ENCODE measurements at places on chromosomes 13 and 19.

- no peak for DNase-seq
These were observed 1.3 kb upstream of the FFAR1 start for GRCh38 chr19:35346193-35347052.

GRCh38 chr19:45547211-45547770, 37.3 kb downstream of the OPA3 start:
- no peak for DNase-seq

- DNase-seq, result no peak
These were observed 85.4 kb upstream of the TM9SF2 start for GRCh38 chr13:99415851-99416331.

DNA sequence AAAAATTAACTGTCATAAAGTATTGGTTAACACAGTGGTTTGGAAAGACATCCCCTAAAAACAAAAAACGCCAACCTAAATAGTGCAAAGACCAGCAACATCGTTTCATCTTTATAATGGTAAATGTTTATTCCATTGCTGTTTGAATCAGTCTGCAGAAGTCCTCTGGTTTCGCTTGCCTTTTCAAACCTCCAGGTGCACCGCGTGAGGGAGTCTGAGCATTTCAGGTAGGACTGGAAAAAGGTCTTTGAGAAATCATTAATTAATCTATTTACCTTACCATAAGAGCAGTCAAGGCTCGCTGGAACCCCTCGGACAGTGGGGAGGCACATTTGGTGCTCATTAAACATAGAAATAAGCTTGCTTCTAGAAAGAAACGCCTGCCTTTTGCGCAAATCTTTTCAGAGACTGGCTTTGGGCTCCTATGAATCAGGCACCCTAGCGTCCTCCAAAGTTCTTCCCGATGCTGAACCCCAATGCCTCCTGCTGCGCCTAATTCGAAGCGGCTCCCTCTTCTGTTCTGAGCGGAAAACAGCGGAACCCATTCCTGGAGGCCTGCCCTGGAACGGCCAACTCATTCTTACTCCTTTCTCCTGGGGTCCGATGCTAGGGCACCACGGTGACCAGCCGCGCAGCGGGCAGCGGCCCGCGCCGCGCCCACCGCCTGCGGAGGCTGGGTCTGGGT, 951 bp upstream of the MTUS2 start:
- DNase-seq, result no peak

GRCh38 chr19:30355586-30355985, 16.6 kb upstream of the ZNF536 start:
- DNase-seq, result no peak

GRCh38 chr13:33167491-33167890, 118.1 kb downstream of the STARD13 start:
- no peak for DNase-seq

DNA sequence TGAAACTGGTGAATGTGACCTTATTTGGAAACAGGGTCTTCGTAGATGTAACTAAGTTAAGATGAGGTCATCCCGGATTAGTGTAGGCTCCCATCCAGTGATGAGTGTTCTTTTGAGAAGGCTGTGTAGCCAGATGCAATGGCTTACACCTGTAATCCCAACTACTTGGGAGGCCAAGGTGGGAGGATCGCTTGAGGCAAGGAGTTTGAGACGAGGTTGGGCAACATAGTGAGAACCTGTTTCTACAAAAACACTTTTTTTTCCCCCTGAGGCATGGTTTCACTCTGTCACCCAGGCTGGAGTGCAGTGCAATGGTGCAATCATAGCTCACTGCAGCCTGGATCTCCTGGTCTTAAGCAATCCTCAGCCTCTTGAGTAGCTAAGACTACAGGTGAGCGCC, 36.4 kb downstream of the FBN3 start:
- DNase-seq, result no peak

- DNase-seq, result no peak
These were observed 124.5 kb downstream of the ABCC4 start for GRCh38 chr13:95176611-95177259.

DNA sequence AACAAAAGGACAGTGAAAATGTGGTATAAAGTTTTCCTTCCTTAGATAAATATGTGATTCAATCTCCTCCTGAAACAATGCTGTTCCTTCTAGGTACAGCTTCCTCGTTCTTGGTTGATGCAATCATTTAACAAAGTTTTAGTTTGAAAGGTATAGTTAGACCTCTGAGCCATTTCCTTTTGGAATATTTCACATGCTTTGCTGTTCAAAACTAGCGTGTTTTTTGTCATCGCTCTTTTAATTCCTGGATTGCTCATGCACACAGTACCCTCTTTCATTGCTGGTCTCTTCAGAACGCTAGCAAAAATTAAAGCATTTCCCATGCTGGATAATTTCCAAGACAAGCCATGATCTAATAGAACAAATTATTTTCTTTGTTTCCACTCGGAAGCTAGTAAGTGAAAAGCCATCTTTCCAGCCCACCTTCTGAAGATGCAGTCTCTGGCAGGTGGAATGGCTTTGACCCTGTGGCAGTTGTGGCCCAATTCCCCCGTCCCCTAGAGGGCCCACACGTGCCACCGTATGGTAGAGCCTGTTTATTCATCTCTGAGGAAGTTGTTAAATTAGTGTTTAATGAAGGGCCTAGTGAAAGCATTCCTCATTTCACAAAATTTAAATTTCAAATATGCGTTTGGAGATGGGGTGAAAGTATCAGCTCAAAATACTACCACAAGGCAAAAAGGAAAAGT, 1040.6 kb upstream of the SLC10A2 start:
- no peak for DNase-seq

GRCh38 chr13:91100944-91101343, 246.5 kb upstream of the MIR17HG start:
- no peak for DNase-seq

GRCh38 chr19:35048911-35049411, 7.4 kb downstream of the HPN start:
- no peak for DNase-seq

- no peak for DNase-seq
These were observed 184.0 kb downstream of the KDM4B start for GRCh38 chr19:5152767-5153532.

DNA sequence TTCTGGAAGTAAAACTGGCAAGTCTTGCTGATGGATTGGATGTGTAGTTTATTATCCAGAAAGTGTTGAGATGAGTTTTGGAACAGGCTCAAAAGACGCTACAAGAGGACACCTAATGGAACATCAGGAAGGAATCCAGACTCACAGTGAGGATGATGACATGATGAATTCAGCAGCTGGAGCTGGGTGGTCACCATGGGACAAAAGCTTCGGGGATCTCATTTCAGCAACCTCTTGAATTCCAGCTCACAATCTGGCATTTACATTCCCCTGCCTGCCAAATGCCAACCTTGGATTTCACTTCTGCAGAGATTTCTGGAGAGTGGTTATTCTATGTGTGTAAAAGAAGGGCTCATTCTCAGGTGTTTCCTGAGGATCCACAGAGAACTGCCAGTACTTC, 288.0 kb upstream of the TMTC4 start:
- no peak for DNase-seq

- no peak for DNase-seq
These were observed 44.8 kb upstream of the LPAR6 start for GRCh38 chr13:48457578-48458242.

GRCh38 chr13:44815623-44816022, 173.6 kb downstream of the NUFIP1 start:
- no peak for DNase-seq

GRCh38 chr13:114032126-114032799, 58.4 kb upstream of the C13orf46 start:
- no peak for DNase-seq

GRCh38 chr19:12578641-12579040, 27.4 kb upstream of the ZNF564 start:
- DNase-seq, result no peak

DNA sequence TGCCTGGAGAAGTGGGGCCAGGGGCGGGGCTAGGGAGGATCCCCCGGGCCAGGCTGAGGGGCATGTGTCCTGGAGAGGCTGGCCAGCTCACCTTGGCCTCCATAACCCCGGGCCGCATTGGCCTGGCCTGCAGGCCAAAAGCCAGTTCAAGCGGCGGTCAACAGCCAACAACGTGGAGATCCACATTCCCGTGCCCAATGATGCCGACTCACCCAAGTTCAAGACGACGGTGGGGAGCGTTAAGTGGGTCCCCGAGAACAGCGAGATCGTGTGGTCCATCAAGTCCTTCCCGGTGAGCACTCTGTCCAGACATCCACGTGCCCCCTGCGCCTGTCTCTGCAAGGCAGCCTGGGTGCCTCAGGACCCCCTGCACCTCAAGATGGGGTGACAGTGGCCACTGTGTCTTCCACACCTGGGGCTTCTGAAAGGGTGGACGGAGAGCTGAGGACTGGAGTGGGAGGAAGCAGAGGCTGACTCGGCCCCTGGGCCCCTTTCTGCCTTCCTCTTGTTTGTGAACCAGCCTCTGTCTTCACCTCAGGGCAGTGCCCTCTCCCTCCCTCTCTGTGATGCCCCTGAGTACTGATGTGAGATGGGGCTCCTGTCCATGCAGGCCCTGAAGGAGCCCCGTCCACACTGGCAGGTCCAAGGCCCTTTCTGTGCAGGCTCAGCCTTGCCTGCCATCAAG, 31.1 kb downstream of the AP1M1 start:
- no peak for DNase-seq

DNA sequence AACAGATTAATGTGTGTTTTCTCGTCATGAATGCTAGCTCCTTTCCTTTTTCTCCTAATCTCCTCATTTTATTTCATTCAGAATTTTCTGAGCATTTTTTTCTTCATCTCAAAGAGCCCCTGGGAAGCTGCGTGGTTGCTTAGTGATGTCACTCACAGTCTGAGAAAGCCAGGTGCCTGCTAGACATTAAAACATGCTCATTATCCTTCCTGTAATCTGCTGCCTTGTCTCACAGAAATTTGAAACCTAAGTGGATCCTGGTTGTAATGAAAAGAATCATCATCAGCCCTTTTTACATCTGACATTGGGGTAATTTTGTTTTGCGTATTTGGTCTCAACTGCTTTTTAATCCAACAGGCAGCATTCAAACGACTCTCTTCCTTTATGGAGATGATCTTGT, 108.2 kb upstream of the RNF113B start:
- DNase-seq, result no peak

- no peak for DNase-seq
These were observed 108.6 kb downstream of the COL4A2 start for GRCh38 chr13:110415669-110416068.

- DNase-seq, result no peak
These were observed 4.4 kb downstream of the CHMP2A start for GRCh38 chr19:58550362-58551122.

GRCh38 chr13:46530084-46530935, 22.7 kb upstream of the LRCH1 start:
- no peak for DNase-seq

- no peak for DNase-seq
These were observed 43.6 kb upstream of the UBAC2 start for GRCh38 chr13:99157046-99157445.

GRCh38 chr13:77001963-77002587, 10.2 kb downstream of the CLN5 start:
- no peak for DNase-seq

DNA sequence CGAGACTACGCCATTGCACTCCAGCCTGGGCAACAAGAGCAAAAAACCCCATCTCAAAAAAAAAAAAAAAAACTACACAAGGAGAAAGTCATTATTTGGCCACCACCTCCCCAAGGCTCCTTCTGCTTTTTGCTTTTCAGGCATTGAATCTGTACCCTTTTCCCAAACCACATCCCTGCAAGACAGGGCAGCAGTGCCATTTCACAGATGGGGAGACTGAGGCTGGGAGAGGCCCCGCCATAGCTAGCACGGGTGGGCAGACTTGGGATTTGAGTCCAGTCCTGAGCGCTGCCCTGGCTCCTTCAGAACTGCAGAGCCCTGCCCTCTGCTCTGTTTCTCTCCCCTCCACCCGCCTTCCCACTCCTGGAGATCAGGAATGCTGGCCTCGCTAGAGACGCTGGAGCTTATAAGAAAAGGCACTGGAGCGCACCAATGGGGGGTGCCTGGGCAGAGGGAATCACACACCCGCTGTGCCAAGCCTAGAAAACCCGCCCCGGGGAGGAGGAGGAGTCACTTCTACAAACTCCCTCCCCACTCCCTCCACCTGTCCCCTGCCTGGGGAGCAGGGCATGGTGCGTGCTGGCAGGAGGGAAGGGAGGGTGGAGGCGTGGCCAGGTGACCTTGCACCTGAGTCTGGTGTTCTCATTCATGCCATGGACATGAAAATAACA, 17.6 kb downstream of the TJP3 start:
- no peak for DNase-seq

GRCh38 chr19:8142513-8142900, 6.9 kb downstream of the FBN3 start:
- DNase-seq, result no peak

GRCh38 chr19:44371815-44372480, 15.5 kb upstream of the ZNF112 start:
- DNase-seq, result no peak

GRCh38 chr19:49272204-49272603, 52.8 kb downstream of the SLC6A16 start:
- no peak for DNase-seq

- DNase-seq, result no peak
These were observed 4.0 kb downstream of the SPPL2B start for GRCh38 chr19:2332341-2333026.

DNA sequence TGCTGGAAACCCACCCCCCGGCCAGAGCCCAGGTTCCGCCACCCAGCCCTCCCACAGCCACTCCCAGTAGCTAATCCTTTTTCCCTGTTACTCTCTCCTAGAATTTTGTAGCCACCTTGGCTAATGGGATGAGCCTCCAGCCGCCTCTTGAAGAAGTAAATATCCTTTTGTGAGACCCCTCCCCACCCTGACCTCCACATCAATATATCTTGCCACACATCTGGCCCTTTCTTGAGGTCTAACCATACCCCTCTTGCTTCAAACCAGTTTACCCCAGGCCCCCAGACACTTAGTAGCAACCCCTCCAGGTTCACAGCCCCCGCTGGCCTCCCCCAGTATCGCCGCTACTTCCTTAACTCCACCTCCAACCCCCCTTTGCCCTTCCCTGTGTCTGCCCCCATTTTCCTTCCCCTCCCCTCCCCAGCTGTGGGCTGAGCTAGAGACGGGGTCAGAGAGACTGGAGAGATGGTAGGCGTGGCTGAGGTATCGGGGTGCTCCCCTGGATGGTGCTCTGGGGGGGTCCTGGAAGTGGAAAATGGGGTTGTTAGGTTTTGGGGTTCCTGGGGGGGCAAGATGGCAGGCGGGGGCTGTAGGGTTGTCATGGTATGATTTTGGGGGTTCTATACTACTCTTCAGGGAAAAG, 2.8 kb downstream of the PRMT1 start:
- no peak for DNase-seq

DNA sequence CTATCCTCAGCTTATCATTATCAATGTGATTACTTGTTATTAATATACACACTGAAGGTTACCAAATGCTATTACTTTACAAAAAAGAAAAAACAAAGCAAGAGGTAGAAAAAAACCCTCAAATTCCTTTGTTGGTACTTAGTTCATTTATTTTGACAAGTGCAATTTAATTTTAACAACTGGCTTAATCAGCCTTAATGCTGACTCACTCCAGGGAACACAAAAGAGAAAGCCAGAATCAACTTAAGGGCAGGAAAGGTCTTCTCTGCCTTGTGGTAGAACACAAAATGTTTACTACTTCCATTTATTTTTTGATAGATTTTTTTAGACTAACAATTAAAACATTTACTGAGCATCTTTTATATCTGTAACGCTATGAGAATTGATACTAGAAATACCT, 417.1 kb downstream of the PCDH17 start:
- no peak for DNase-seq

- no peak for DNase-seq
These were observed 1138.2 kb downstream of the UQCRFS1 start for GRCh38 chr19:28074773-28075172.

Measured in forelimb muscle (tissue), 1 donor.